ENCODE measurements at places on chromosomes 2 and 18. TPM values are rescaled to one million over a fixed set of nuclear protein-coding genes. Genes with fewer than 3 reads are reported as not detected.
A peak's percentile ranks its signal among the peaks of the same experiment; 100 is the strongest.

- no peak for DNase-seq
Observed at GRCh38 chr2:216416571-216417307, 4.5 kb downstream of the SMARCAL1 start.

GRCh38 chr2:75268112-75268511 lies 68.8 kb upstream of the TACR1 start:
- DNase-seq, result no peak

- no peak for DNase-seq
Observed at GRCh38 chr2:20190876-20191713, 33.8 kb downstream of the SDC1 start.

DNA sequence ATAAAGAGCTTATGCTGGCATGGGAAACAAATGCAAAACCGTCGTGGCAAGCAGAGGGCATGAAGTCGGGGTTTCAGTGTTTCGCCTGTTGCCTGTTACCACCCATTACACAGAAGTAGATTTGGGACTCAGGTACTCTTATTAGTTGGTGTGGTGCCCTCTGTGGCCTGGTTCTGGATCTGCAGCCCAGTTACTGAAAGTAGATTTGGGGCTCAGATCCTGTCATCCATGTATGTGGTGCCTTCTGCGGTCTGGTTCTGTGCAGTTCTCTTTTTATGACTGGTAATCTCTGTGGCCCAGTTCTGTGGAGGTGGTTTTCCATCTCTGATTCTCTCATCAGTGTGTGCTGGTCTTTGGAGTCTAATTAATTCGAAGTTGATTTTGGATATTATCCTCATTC lies 45.2 kb downstream of the ADNP2 start:
- no peak for DNase-seq

DNA sequence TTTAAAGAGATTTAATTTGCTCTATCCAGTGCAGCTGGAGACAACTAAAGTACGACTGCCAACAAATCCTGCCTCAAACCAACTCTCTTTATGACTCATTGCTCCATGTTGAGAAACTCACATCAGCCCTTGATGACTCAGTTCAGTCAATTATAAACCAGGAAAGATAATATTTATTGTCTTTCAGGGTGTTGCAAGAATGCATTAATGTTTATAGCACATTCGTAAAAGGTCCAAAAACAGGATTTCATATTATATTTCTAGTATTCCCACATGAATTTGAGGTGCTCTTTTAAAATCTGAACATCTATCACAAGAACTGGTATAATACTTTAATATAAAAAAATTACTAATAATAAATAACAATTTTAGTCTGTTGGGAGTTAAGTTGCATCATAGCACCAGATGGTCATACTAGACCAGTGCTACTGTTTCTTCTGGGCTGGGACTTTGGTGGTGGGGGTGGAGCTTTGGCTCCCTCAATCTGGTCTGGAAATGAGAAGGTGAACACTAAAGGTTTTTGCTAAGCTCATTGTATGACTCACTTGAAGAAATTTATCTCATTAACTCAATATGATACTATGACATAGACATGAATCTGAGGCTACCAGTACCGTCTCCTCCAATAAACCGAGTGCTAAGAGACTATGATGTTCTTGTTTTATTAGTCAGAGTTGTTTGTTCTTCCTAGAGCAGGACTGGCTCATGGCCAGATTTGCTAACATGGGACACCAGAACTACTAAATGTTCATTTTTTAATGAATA lies 26.6 kb upstream of the MAP3K20 start:
- peak; percentile 96 for DNase-seq

The UGT1A8 gene
- 0.87 TPM for total RNA-seq

The GBX2 gene
- 2.9 TPM for total RNA-seq

The FKBP7 gene
- total RNA-seq, result 60.6 TPM

The UBR3 gene
- 8.6 TPM for total RNA-seq

The ATP8B1 gene
- total RNA-seq, result 3.4 TPM

The NEU4 gene
- 5.9 TPM for total RNA-seq

The YWHAQ gene
- total RNA-seq, result 587 TPM

Measured in Caki2 (cell line).